Right lobe of liver (tissue), 6 donors: ENCODE measurements at places on chromosomes 16 and 17. TPM values are rescaled to one million over a fixed set of nuclear protein-coding genes. Genes with fewer than 3 reads are reported as not detected.

IST1 gene
- 66.0 TPM for total RNA-seq

SALL1 gene
- 25.7 TPM for total RNA-seq

PPP1R27 gene
- total RNA-seq: 0.40 TPM

CLEC18C gene
- total RNA-seq: 0.10 TPM

NPB gene
- total RNA-seq: 1.3 TPM

KRTAP4-6 gene
- total RNA-seq: not detected

GNAO1 gene
- 45.1 TPM for total RNA-seq

PIK3R6 gene
- total RNA-seq: not detected

- no peak for DNase-seq
These were observed 219.3 kb downstream of the SPECC1 start for GRCh38 chr17:20228410-20228809.

- DNase-seq: no peak
These were observed 67.9 kb downstream of the N4BP1 start for GRCh38 chr16:48542020-48542473.

- DNase-seq: no peak
These were observed 7.1 kb downstream of the RBFOX3 start for GRCh38 chr17:79603771-79604170.

DNA sequence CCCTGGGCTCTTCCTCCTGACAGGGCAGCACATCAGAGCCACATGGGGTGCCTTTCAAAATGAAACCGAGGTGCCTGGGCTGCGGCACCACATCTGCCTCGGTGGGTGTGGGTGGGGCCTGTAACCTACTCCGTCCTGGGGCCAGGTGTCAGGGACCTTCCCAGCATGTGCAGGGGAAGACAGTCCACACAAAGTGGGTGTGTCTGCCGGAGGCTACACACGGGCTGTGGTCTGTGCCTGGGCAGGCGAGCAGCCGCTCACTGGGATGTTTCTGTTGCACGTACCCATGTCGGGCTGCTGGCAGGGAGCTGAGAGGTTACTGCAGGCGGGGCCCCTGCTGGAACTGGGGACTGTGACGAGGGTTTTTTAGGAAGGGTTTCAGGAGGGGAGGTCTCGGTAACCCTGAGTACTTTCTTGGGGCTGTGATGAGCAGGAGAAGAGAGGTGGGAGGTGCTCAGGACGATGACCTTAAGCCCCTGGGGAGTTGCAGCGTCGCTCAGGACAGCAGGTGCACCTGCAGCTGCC is 351.2 kb downstream of the SEC14L1 start:
- DNase-seq: peak; percentile 52

DNA sequence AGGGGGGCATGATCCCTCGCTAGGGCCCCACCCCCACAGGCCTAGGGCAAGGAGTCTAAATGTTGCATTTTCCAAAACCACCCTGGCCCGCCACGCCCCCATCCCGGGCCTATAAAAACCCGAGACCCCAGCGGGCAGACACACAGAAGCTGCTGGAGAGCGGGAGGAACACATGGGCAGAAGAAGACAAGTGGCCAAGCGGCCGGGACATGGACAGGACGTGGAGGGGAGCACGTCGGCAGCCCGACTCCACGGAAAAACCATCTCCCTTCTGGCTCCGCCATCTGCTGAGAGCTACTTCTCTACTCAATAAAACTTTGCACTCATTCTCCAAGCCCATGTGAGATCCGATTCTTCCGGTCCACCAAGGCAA is 34.1 kb upstream of the ENPP7 start:
- DNase-seq: no peak

DNA sequence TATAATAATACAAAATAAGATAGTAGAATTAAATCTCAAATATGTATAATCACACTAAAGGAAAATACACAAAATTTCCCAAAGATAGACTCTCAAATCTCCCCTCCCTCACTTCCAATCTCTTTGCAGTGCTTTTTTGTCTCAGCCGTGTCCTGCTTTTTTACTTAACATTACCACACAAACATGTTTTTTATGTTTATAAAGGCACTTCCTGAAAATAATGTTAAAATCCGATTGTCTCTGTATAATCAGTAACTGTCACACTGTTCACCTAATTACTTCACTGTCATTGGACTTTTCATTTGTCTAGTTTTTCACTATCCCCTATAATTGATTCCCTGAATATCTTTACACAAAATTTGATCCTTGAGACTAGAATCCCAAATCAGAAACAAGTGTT is 38.2 kb upstream of the ALDH3A2 start:
- DNase-seq: no peak

- no peak for DNase-seq
These were observed 128.7 kb downstream of the XYLT1 start for GRCh38 chr16:17342031-17342430.

DNA sequence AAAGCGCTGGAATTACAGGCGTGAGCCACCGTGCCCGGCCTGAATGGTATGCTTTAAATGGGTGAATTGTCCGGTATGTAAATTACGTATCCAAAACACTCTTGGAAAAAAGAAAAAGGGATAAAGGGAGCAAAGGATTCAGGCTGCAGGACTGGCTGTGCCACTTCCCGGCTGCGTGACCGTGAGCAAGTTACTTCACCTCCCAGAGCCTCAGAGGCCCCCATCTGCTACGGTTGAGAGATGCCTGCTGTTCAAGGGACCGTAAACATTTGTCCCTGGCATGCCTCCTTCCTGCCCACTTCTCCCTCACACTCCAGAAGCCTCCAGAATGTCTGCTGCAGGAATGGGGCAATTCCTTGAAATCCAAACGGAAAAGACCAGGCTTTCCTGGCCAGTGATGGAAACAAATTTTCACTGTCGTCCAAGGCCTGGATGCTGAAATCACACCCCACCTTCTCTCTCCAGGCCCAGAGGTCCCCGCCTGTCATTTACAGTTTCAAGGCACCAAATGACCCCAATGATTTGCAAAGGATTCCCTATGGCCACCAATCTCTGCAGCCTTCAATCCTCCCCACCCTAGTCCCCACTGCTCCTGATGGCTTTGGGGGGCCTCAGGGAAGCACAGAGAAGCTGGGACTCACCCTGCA is 22.9 kb upstream of the LITAF start:
- DNase-seq: peak; percentile 22

- no peak for DNase-seq
These were observed 18.8 kb downstream of the TNRC6A start for GRCh38 chr16:24748242-24748641.

- DNase-seq: no peak
These were observed 38.4 kb upstream of the FOXF1 start for GRCh38 chr16:86471896-86472295.

DNA sequence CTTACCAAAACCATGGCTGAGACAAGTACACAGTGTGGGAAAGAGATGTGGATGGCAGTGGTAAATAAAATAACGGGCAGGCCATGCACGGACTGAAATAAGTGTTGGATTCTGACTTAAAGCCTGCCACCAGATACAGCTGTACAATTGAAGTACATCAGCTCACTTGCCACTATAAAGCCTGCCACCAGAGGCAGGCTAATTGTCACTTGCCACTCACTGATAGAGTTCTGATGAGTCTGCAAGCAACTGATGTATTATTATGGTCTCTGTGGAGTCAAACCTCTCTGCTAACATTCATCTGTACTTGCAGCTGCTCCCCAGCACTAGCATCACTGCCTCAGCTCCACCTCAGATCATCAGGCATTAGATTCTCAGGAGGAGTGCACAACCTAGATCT is 93.0 kb downstream of the CYTH1 start:
- DNase-seq: no peak

DNA sequence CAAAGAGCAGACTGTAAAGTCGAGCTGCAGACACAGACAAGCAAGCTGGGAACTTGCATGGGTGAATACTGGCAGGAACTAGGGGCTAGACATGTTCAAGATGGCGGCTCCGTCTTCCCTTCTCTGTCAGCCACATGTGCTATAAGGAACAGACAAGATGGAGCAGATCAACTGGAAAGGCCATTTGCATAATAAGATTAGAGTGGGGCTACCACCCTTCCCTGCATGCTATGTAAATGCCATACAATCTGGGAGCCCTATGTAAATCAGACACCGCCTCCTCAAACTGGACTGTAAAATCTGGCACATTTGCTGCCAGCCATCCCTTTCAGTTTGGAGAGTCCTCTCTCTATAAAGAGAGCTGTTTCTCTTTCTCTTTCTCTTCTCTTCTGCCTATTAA is 640.1 kb upstream of the CDH8 start:
- no peak for DNase-seq

DNA sequence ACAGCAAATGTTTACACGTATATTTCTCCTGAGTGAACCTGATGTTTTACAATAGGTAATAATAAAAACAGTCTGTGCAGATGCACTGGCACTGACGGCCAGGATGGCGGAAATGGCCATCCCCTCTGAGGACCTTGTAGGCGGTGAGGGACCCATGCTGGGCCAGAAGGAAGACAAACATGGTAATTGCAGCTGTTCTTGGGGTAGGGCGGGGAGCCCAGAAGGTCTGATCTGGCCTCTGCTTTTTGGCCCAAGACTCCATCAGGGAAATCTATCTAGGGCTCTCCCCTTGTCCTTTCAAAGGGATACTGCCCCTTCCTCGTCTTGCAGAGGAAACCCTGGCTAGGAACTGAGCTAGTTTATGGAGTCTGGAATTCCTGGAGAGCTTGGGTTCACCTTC is 7.4 kb upstream of the LGALS9 start:
- no peak for DNase-seq
